ENCODE measurements at places on chromosomes 11 and 22. TPM values are rescaled to one million over a fixed set of nuclear protein-coding genes. Genes with fewer than 3 reads are reported as not detected.

DNA sequence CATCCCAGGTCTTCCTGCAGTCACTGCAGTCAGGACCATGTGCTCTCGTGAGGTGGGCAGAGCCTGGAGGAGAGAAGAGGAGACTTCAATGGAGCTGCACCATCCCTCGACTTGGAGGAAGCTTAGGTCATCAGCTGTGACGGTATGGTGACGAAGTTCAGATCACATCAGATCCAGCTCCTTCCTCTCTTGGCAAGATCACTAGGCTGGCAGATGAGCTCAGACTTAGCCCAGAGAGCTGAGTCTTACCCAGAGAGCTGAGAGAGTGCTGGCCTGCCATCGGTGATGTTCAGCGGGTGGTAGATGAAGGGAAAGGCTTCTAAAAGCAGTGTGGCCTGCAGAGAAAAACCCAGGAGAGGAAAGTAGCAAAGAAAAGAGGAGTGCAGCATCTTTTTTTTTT lies 1.8 kb upstream of the SLC15A3 start:
- no peak for DNase-seq

DNA sequence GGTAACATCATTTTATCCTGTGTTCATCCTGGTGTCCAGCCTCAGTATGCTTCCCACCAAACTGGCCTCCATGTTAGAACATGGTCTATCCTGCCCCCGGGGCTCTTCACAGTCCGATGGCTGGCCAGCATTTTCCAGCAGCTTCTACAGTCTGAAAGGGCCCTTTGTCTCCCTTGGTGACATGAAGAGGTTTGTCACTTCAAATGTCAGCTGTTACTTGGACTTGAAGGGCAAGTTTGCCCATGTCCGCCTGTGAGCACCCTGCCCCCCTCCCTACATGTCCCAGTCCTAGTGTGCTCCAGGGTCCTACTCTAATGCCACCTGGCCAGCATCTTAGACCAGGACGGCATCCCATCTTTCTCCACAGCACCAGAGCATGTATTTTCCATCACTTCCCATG lies 24.7 kb downstream of the PATZ1 start:
- DNase-seq: no peak

DNA sequence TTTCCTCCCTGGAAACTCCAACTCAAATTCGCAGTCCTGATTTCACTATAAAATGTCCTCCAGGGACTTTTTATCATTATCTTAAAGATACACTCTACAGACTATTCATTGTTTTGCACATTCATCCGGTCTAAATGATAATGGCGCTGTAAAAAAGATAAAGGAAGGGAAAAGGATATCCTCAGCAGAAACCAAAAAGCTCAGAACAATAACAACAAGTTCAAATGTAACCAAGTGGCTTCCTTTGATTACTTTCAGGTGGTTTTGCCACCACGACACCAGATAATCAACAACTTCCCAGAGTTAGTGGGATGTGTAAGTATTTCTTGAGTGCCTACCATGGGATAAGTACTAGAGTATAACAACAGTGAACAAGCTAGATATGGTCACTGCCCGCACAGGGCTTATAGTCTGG lies 26.3 kb downstream of the PRCP start:
- DNase-seq: no peak

DENND6B gene
- 3.1 TPM for total RNA-seq

- peak; percentile 7 for DNase-seq
Observed at GRCh38 chr22:49301398-49302149, 526.1 kb downstream of the BRD1 start.

DNA sequence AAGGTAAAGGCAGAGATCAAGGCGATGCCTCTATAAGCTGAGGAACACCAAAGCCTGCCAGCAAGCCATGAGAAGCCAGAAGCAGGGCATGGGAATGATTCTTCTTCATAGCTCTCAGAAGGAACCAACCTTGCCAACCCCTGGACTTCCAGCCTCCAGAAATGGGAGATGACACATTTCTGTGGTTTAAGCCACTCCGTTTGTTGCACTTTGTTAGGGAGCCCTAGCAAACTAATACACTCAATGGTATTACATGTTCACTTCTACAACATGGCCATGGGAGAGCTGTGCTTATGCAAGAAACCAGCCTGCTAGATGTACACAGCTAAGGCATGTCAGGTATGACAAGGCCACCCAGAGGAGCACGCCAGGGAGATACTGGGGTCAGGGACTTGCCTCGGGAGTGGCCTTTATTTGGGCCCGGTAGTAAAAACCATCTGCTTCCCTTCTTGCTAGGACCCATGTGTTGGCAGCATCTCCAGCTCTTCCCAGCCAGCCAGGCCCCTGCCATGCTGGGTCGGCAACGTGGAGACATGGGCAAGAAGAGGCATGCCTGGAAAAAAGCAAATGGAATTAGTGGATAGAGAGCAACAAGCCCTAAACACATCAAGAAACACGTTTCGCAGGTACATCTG lies 3.6 kb downstream of the C11orf16 start:
- DNase-seq: no peak

GRCh38 chr11:120068114-120068573 lies 69.8 kb downstream of the TRIM29 start:
- DNase-seq: no peak

- DNase-seq: no peak
Observed at GRCh38 chr11:5364214-5364613, 12.9 kb downstream of the OR51B6 start.

DNA sequence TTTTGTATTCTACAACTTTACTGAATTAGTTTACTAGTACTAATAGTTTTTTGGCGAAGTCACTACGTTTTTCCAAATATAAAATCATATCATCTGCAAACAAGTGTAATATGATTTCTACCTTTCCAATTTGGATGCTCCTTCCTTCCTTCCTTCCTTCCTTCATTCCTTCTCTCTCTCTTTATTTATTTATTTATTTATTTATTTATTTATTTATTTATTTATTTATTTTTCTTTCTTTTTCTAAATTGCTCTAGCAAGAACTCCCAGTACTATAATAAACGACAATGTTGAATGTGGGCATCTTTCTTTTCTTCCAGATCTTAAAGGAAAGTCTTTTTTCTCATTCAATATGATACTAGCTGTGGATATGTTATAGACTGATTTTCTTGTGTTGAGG lies 656.0 kb upstream of the LUZP2 start:
- DNase-seq: no peak

- no peak for DNase-seq
Observed at GRCh38 chr11:26958702-26959049, 35.2 kb upstream of the FIBIN start.

DNA sequence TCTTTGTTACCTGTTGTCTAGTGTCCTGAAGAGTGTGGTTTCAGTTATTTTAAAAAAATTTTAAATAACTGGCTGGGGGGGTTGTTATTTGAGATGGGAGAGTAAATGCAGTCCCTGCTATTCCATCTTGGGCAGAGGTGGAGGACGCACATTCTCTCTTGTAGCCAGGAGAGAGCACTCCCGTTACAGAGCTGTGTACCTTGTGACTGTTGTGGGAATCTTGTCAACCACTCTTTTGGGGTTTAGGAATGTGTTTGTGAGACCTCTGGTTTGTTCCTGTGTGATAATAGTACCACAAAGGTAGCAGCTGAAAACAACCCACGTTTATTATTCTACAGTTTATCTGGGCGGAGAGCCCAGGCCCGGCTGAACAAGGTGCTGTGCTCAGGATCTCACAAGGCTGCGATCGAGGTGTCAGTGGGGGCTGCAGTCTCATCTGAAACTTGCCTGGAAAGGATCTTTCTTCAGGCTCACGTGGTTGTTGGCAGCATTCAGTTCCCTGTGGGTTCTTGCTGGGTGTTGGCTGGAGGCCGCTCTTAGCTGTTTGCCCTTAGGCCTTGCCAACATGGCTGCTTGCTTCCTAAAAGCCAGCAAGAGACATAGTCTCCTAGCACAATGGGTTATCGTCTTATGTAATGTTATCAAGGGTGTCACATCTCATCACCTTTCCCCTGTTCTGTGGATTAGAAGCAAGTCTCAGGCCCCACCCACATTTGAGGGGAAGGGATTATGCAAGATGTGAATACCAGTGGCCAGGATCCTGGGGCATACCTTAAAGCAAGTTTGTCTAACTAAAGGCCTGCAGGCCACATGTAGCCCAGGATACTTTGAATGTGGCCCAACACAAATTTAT lies 20.6 kb downstream of the IGHMBP2 start:
- DNase-seq: no peak

SCN4B gene
- total RNA-seq: 6.8 TPM

- peak; percentile 87 for DNase-seq
Observed at GRCh38 chr22:41401781-41402648, 20.3 kb downstream of the TEF start.

- DNase-seq: no peak
Observed at GRCh38 chr11:35305670-35306382, 113.5 kb downstream of the SLC1A2 start.

DNA sequence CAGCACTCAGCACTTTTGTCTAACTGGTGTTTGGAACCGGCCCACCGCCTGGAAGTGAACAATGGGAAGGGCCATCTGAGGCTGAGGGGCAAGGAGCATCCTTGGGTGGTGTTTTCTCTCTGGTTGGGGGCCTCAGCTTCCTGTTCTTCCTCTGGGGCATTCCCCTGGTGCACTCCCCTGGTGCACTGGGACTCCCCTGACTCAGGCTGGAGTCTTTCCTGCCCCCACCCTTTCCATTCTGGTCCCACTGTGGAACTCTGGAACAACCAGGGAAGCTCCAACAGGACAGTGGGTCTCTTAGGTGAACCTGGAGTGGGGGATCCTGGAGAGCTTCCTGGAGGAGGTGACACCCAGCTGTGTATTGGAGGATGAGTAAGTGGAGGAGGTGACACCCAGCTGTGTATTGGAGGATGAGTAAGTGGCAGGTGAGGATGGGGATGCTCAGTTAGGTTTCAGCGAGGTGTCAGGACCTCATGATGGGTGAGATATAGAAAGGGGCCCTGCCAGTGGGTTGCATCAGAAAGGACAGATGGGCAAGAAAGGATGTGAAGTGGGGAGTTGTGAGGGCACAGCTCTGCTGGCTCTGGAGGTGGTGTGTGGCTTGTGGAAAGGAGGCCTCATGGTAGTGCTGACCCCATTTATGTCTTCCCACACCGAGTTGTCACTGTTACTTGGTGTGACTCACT lies 132.1 kb downstream of the OSBP2 start:
- DNase-seq: no peak

GRCh38 chr22:29311464-29312217 lies 3.9 kb downstream of the RASL10A start:
- peak; percentile 60 for DNase-seq

GRCh38 chr22:30373331-30374325 lies 13.6 kb downstream of the RNF215 start:
- no peak for DNase-seq

- DNase-seq: no peak
Observed at GRCh38 chr22:40419718-40420117, 49.3 kb downstream of the SGSM3 start.

CALCA gene
- total RNA-seq: not detected

- DNase-seq: no peak
Observed at GRCh38 chr11:104094576-104094975, 58.1 kb downstream of the DDI1 start.

GRCh38 chr11:127109796-127110480 lies 109.4 kb upstream of the KIRREL3 start:
- DNase-seq: no peak

LRP4 gene
- 27.6 TPM for total RNA-seq

OR8D4 gene
- 0.09 TPM for total RNA-seq

B4GAT1 gene
- total RNA-seq: 53.8 TPM

- no peak for DNase-seq
Observed at GRCh38 chr11:128254941-128255340, 332.4 kb downstream of the ETS1 start.

DGAT2 gene
- total RNA-seq: 12.2 TPM

DNA sequence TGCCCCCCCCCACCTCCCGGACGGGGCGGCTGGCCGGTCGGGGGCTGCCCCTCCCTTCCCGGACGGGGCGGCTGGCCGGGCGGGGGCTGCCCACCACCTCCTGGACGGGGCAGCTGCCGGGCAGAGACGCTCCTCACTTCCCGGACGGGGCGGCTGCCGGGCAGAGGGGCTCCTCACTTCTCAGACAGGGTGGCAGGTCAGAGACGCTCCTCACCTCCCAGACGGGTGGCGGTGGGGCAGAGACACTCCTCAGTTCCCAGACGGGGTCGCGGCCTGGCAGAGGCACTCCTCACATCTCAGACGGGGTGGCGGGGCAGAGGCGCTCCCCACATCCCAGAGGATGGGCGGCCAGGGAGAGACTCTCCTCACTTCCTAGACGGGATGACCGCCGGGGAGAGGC lies 24.0 kb downstream of the RNF185 start:
- no peak for DNase-seq

IL18BP gene
- 5.3 TPM for total RNA-seq

DNA sequence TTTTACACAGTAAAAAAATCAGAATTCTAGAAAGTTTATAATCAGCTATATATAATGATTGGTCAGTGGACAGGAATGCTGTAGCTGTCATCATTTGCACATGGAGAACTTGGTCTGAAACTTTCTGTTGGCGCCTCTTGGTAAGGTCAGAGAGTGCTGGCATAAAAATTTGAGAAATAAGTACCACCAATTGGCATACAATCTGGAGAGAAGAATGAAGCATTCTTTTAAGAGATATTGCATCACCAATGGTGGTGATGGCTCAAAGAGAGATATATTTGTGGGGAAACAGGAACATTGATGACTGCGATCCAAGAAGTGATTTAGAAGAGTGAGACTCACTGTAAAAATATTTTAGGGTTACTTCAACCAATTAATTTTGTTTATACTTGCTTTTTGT lies 19.8 kb upstream of the OOSP1 start:
- DNase-seq: no peak

CFAP300 gene
- total RNA-seq: 1.6 TPM

DNA sequence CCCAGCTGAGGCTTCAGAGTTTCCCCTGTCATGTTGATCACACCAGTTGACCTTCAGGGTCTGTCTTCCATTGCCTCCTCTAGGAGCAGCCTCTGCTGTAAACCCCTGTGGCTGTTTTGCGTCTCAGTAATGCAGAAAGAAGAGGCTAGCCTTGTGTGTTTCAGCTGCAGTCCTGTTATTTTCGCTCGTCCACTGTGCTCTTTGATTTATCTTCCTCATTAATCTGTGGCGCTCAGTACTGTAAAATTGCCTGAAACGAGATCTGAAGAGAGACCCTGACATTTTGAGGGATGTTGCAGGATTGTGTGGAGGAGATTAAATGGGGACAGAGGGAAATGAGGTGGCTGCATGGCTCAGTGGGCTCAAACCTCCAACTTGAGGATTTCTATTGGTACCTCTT lies 163.7 kb downstream of the DBX1 start:
- DNase-seq: no peak

YWHAH gene
- total RNA-seq: 79.9 TPM

- DNase-seq: no peak
Observed at GRCh38 chr22:42562684-42563083, 8.9 kb downstream of the SERHL2 start.

DNA sequence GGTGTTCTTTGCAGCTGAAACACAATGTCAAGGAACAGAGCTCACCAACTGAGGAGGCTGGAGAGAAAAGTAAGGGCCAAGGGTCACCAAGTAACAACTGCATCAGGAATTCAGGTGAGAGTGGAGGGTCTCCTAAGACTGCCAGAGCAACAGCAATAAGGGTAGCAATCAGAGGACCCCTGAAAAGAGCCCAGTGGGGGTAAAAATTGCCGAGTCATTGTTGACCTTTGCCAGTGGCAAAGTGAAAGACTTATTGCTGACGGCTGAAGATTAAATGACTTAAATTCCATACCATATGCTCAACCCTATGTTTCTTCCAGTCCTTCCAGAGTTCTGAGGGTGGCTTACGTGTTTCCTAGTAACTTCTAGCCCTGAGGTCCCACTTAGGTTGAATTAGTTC lies 51.9 kb upstream of the ARHGAP42 start:
- DNase-seq: no peak

GALR3 gene
- total RNA-seq: not detected

- no peak for DNase-seq
Observed at GRCh38 chr11:76568139-76568538, 102.4 kb downstream of the LRRC32 start.

Data from right cardiac atrium (tissue), 5 donors.